Activated T-cell treated with anti-CD3 and anti-CD28 coated beads for 48 hours (primary cell): ENCODE measurements at places on chromosomes 3 and 15.

DNA sequence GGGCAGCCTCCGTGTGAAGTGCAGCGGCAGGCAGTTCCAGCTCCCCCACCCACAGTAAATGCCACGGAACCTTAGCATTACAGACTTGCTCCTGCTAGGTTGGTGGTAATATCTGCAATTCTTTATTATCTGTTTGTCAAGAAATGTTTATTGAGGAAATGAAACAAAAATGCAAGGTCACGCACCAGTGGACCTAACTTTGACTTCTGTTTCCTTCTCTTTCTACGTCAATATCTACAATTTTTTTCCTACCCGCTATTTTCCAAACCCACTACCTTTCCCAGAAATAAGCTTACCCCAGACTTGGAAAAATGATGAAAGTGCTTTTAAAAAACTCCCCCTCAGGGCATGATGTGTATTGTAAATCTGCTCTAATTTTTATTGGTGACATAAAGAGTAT lies 18.9 kb downstream of the ILDR1 start:
- no peak for DNase-seq

GRCh38 chr3:194447657-194448056 lies 39.1 kb downstream of the ATP13A3 start:
- no peak for DNase-seq

DNA sequence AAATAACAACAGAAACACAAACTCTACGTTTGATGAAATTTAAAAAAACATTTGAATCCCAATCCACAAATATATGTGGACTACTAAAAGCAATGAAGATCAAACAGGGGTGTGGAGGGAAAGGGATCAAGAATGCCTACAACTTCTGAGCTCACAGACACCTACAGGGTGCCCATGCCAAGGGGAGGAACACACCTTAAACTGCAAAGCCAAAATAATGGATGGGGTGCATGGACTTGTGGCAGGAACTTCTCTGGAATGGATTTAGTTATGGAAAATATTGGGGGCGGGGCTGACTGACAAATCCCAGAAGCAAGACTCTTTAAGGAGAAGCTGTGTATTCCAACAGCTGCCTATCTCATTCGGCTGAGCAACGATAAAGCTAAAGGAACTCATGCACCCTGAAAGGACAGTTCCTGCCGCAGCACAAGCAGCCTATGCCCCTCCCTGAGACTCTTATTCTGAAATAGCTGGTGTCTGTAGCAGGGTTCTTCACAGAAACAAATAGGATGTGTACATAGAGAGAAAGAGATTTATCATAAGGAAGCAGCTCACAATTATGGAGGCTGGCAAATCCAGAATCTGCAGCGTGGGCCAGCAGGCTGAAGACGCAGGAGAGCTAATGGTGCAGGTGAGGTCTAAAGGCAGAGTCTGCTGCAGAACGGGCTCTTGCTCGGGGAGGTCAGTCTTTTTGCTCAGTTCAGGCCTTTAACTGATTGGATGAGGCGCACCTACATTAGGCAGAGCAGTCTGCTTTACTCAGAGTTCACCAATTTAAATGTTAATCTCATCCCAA lies 24.5 kb upstream of the PLA2G4D start:
- DNase-seq, result no peak

GRCh38 chr15:69997813-69998212 lies 99.9 kb downstream of the TLE3 start:
- no peak for DNase-seq

- no peak for DNase-seq
Measured at GRCh38 chr3:50264383-50264963, 4.5 kb upstream of the SEMA3B start.

DNA sequence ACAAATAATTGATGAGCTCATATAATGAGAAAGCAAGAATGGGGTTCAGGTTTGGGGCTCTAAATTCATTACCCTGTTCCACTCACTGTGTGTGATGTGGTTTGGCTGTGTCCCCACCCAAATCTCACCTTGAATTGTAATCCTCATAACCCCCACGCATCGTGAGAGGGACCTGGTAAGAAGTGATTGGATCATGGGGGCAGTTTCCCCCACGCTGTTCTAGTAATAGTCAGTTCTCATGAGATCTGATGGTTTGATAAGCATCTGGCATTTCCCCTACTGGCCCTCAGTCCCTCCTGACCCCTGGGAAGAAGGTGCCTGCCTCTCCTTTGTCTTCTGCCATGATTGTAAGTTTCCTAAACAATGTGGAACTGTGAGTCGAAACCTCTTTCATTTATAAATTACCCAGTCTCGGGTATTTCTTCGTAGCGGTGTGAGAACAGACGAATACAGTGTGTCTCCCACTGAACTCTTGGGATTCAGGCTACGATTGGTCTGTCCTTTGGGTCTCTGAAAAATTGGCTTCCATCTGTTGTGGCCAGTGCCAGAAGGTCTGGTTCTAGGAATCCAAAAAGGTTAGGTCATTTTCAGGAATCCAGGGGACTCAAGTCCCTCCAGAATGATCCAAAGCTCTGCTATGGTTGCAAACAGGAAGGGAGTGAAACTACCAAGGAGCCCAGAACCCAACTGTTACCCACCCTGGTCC lies 87.7 kb downstream of the XXYLT1 start:
- peak; percentile 18 for DNase-seq

GRCh38 chr3:124780356-124780755 lies 50.1 kb downstream of the UMPS start:
- DNase-seq, result no peak

- DNase-seq, result no peak
Measured at GRCh38 chr3:143001034-143001368, 369 bp upstream of the U2SURP start.

DNA sequence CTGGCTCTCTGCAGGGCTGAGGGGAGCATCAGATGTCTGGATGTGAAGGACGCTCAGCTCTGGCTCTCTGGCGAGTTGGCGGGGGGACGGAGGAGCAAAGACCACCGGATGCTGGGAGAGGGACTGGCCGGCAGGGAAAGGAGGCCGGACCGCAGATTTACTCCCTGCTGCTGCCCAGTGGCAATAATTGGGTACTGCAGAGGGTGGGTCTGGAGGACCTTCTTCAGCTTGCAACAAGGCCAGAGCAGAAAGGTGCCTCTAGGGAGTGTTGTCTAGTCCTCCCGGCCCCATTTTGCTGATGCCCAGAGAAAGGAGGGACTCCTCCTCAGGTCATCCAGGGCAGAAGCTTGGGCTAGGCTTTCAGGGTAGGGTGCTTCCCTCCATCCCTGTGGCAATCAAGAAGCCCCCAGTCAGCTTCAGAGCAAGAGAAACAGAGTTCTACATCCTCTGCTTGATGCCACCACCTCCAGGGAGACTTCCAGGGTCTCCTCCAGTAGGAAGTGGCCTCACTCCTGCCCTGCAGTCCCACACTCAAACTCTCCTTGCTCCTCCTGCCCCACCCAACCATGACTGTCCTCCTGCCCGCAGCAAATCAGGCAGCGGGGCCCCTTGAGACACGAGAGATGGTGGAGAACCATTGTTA lies 20.3 kb upstream of the CSPG4 start:
- peak; percentile 42 for DNase-seq

GRCh38 chr3:152772674-152773225 lies 62.2 kb upstream of the P2RY1 start:
- no peak for DNase-seq

DNA sequence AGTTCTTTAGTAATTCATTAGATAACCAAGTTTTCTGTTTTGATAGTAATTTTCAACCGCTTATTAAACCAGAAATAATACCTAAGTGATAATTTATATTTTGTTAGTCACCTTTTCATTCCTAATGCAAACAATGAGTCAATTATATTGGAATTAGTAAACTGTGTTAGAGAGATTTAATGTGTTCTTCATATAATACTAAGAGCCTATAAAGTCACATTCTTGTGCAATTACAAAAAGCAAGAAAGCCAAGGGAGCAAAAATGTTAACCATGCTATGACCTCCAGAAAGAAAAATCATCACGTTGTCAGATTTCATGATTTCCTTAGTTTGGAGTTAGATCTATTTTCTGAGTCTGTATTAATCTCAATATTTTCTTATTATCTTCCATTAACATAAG lies 108.8 kb upstream of the SAMMSON start:
- DNase-seq, result no peak

GRCh38 chr15:85671156-85671555 lies 123.6 kb downstream of the KLHL25 start:
- no peak for DNase-seq

DNA sequence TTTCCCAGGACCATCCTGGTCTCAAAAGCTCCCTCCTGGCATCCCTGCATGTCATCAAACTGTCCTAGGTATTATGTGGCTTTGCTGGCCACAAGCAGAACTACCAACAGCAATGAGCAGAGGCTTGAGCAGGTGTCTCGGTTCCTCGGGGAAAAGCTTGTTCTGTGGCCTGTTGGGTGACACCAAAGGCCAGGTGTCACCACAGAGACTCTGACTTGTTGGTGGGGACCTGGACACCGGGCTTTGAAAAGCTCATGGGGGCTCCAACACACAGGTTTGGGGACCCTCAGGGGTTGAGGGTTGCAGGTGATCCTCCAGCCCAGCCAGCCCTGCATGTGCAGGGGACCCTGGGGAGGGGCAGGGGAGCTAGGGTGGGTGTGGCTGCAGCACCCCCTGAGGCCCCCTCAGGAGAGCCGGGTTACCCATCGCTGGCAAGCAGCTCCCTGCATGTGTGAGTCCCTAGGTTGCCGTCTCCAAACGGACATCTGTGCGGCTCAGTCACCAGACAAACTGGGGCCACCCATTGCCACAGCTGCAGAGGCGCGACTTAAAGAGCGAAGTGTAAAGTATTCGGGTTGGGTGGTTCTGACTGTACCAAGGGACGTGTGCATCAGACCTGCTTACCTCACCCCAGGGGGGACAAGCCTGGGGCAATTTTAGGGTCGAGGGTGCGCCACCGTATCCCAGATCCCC lies 140.1 kb downstream of the CHSY1 start:
- no peak for DNase-seq

- no peak for DNase-seq
Measured at GRCh38 chr3:12266038-12266437, 22.8 kb upstream of the PPARG start.

- no peak for DNase-seq
Measured at GRCh38 chr3:16064642-16065414, 109.7 kb upstream of the GALNT15 start.

DNA sequence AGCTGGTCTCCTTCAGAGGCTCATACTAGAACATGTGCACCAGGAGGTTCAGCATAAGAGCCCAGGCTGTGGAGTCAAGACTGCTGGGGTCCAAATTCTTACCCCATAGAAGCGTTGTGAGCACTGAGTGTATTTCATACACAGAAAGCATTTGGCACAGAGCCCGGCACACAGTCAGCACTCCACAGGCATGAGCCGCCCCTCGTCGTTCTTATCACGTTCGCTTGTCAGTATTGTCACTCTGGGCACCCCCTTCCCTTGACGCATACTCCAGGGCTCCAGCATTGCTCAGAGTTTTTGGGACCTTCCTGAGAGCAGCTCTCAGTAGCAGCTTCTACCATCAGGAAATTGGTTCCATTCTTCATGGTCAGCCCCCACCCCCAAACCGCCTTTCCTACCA lies 25.2 kb downstream of the CORO2B start:
- DNase-seq, result no peak

- DNase-seq, result no peak
Measured at GRCh38 chr3:5339967-5340535, 152.5 kb downstream of the EDEM1 start.

DNA sequence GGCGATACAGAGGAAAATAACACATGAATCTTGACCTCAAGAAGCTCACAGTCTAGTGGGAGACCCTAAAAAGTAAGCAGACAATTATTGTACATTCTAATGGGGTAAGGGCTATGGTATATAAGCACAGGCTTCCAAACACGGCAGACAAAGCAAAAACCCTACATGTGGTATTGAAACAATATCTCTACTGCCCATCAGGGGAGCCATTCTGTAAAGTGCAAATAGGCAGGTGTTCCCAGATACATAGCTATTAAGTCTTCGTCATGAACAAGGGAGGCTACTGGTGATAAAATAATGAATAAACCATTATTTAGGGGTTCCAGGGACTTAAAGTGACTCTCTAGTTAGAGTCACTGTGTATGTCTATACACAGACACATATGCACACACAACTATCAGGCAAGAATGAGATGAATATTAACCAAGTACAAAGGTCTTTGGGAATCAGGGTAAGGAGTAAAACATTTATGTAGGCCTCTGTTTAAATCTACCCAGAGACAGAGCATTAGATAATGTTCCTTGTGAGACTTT lies 38.7 kb upstream of the ASB14 start:
- no peak for DNase-seq

GRCh38 chr3:149388001-149388440 lies 10.6 kb upstream of the TM4SF1 start:
- no peak for DNase-seq

DNA sequence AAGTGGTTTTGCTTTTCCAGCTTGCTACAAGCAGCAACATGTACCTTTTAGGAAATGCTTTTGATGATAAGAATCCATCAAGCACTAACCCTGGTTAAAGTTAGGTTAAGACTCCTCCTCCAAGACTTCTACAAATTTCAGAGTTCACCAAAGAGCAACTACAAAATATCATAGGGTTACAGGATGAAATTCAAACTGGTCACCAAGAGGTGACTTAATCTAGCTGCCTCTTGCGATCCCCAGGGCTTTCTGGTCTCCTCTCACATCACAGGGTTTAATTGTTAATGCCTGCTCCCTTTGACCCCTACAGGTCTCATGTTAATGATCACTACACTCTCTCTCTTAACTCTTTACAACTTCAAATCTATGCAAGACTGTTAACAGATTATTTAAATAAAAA lies 66.5 kb downstream of the DPH6 start:
- DNase-seq, result no peak

GRCh38 chr3:58608648-58609047 lies 31.5 kb upstream of the FAM107A start:
- DNase-seq, result no peak

GRCh38 chr3:104878395-104878794 lies 488.3 kb upstream of the ALCAM start:
- no peak for DNase-seq

GRCh38 chr15:68631601-68632051 lies 52.8 kb downstream of the CORO2B start:
- no peak for DNase-seq

DNA sequence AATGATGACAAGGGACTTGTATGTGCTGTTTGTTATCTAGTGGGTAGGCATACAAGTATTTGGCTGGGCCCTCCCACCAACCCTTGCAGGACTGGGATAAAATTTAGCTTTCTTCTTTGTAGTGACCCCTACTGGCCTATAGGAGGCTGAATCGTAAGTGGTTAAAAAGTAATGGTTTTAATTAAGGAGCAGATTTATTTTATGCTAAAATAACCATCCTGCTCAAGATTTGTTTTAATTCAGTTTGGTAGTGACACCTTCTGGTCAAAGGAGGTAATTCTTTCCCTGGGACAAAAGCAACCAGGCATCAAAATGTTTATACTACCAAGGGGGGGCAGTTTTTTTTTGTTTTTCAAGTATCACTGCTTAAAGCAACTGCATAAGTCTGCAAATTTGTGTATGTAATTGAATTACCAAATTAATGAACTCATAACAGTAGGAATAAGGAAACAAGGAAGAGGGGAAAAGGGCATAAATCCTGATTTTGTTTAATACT lies 70.7 kb downstream of the TOP2B start:
- no peak for DNase-seq

- no peak for DNase-seq
Measured at GRCh38 chr3:168123201-168124176, 27.8 kb upstream of the GOLIM4 start.
